Activated T-cell treated with anti-CD3 and anti-CD28 coated beads for 48 hours (primary cell): ENCODE measurements at places on chromosomes 2 and 18.
A peak's percentile ranks its signal among the peaks of the same experiment; 100 is the strongest.

DNA sequence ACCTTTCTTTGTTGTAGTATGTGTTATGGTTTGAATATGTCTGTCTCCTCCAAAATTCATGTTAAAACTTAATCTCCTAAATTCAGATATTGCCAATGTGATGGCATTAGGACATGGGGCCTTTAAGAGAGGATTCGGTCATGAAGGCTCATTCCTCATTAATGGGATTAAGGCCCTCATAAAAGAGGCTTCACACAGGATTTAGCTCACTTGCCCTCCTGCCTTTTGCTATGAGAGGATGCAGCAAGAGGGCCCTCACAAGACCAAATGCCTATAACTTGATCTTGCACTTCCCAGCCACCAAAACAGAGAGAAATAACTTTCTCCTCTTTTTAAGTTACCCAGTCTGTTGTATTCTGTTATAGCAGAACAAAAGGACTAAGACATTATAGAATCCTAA lies 19.7 kb downstream of the ZBTB14 start:
- DNase-seq = no peak

DNA sequence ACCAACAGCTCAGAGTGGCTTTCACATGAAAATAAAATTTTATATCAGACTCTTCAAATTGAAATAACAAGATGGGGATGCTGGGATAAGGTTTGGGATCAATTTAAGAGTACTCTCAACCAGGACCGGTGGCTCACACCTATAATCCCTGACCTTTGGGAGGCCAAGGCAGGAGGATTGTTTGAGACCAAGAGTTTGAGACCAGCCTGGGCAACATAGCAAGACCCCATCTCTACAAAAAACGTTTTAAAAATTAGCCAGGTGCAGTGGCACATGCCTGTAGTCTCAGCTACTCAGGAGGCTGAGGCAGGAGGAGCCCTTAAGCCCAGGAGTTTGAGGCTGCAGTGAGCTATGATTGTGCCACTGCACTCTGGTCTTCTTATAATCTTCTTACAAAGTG lies 2.6 kb downstream of the LMAN2L start:
- DNase-seq = no peak

GRCh38 chr2:167504695-167505094 lies 616.4 kb downstream of the XIRP2 start:
- DNase-seq = no peak

- DNase-seq = no peak
These were observed 39.0 kb downstream of the NPC1 start for GRCh38 chr18:23547306-23547705.

- DNase-seq = no peak
These were observed 2.0 kb downstream of the COLEC11 start for GRCh38 chr2:3596901-3597417.

DNA sequence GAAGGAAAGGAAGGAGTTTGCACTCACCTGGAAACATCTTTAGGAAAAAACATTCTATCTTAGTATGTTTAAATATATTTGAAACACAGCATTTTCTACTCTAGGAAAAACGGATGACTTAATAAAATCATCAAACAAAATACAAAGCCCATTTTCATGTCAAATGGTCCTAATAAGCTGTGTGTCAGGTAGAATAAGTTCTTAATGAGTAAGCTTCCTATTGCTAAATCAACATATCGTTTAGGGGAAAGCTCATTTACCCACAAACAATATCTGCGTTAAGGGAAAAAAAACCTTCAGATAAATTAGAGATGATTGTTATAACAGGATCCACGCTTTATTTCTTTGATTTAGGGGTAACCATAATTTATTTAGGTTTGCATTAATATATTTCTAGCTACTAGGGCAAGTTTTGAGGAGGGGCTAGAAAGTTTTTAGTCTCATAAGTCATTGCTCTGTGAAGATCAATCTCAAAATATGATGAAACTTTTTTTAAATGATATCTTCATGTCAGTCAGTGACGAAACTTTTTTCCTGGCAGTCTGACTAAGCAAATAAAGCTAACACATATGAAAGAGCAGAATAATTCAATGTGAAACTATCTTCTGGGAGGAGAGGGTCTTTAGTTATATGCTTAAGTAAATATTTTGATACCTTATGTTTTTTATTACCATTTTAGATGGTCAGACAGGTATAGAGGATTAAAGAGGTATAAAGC lies 147.1 kb downstream of the WDSUB1 start:
- no peak for DNase-seq

DNA sequence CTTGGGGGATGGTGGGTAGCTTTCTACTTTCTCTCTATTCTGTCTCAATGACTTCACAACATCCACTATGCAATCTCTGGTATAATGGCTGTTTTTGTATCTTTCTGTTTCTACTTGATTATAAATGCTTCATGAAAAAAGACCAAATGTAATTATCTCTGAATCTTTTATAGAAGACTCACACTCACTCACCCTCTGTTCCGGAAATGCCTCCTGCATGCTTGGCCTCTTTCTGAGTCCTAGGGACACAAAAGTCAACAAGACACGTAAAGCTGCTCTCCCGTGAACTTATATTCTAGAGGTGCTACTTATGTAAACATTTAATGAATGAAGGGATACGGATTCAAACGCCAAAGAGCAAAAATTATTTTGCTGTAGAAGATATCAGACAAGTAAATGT lies 502.2 kb upstream of the SOX11 start:
- no peak for DNase-seq

DNA sequence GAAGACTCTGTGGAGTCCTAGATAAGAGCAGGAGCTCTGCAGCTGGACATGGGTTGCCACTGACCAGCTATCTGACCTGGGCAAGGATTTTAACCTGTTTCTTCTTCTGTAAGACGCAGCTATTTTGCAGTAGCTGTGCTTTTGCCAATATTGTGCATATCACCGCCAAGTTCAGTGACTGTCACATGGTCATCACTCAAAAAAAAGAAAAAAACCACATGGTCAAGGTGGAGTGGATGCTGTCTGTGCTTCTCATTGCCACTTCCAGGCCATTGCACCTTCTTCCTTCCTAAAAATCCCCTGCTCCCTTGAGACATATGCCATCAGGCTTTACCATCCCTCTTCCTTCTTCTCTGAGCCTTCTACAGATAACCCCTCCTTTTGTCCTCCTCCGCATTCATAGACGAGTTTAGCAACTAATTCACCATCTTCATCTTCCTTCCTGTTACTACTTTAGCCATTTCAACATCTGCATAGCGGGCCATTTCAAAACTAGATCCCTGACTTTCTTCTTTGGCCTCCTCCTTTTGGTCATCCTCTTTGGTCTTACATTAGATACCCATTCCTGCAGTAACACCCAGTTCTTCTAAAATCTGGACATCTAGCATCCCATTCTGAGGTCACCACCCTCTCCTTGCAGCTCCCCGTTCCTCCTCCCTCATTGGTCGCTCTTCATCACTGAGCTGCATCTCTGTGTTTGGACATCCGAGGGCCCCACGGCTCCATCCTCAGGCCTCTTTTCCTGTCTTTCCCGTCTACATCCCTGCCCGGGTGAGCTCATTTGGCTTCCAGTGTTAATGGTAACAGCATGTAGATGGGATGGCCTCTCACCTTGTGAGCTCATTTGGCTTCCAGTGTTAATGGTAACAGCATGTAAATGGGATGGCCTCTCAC lies 17.8 kb downstream of the RNF144A start:
- DNase-seq = no peak

- peak; percentile 55 for DNase-seq
These were observed 118.2 kb downstream of the ZNF516 start for GRCh38 chr18:76376668-76377358.
